ENCODE measurements at places on chromosomes 7 and 10. TPM values are rescaled to one million over a fixed set of nuclear protein-coding genes. Genes with fewer than 3 reads are reported as not detected.

DNA sequence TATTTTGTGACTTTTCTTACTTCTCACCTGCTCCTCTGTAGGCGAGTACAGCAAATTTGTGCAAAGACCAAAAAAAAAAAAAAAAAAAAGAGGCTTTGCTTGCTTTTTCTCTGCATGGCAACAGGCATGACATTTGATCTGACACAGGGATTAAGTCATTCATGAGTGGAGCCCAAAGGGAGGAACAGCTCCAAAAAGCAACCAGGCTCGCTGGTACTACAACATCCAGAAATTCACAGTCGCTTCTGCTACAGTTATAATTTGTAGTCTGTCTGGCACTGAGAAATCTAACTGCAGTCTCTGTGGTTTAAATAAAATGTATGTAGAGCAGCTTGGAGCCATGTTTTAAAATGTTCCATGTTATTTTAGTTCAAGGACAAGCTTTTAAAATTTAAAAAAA lies 31.7 kb downstream of the MKX start:
- no peak for DNase-seq

DNA sequence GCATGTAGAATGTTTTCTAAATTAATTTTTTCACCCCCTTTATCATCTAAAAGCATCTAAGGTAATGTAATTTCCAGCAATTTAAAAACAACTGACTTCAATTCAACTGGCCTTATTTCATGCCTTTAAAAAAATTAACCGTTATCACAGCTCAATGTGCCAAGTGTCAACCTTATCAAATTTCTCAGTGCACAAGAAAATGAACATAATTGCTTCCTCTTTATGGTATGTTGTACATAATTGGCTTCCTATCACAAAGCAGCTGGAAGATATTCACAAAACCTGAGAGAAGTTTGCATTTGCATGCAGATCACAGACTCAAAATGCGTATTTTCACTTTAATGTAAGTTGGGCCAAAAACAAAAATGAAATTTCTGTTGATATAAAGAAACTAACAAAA lies 966.4 kb downstream of the GRM8 start:
- no peak for DNase-seq

DNA sequence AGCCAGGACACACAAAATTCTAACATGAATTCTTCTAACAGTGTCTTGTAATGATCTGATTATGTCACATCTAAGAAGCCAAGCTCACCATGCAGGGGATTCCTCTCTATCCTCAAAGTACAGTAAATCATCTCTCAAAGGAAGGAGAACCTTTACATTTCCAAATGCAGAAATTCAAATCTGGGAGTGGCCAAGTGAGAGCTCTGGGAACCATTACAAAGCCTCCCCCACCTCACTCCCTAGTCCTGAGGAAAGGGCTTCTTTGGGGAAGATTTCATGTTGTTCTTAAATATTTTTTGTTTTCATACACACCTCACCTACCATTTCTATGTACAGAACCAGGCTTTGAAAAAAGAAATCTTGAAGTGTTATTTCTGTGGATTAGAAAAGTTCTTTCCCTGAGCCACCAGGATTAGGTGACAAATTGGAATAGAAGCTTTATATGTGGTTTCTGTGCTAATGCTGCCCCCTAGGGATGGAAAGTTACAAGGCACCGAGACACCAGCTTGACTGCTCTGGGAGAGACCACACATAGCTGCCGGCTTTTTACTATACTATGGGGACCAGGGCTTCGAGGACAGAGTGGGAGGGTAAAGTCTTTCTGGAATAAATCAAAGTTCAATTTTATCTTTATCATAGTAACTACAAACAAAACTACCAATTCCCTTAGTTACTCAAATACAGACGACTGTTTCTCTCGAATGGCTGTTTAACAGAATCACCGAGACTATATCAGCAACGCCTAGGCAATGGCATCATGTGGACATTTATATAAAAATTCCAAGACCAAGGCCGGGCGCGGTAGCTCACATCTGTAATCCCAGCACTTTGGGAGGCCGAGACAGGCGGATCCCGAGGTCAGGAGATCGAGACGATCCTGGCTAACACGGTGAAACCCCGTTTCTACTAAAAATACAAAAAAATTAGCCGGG lies 116.1 kb downstream of the RNF216 start:
- DNase-seq = peak; percentile 80

- DNase-seq = no peak
These were observed 247.4 kb downstream of the PTEN start for GRCh38 chr10:88110822-88111221.

GRCh38 chr10:31100115-31100601 lies 68.5 kb upstream of the ZNF438 start:
- no peak for DNase-seq

GRCh38 chr10:116848032-116848943 lies 1.0 kb upstream of the ENO4 start:
- DNase-seq = no peak

DNA sequence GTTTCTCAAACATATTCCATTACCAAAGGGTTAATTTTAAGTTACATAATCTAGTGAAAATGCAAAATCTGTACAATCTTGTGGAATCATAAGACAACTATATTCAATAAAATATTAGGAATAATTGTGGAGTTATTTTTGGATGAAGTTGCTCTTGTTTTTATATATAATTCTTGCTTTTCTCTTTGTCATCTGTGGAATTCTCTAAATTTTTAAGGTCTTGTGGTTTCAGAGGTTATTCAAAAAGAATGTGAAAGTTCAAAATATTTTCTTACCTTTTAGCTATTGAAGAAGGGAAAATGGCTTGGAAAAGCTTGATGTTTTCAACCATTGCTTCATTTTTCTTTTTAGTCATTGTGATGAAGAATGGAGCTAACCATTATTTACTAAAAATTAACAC lies 552.1 kb downstream of the TFEC start:
- DNase-seq = no peak

DNA sequence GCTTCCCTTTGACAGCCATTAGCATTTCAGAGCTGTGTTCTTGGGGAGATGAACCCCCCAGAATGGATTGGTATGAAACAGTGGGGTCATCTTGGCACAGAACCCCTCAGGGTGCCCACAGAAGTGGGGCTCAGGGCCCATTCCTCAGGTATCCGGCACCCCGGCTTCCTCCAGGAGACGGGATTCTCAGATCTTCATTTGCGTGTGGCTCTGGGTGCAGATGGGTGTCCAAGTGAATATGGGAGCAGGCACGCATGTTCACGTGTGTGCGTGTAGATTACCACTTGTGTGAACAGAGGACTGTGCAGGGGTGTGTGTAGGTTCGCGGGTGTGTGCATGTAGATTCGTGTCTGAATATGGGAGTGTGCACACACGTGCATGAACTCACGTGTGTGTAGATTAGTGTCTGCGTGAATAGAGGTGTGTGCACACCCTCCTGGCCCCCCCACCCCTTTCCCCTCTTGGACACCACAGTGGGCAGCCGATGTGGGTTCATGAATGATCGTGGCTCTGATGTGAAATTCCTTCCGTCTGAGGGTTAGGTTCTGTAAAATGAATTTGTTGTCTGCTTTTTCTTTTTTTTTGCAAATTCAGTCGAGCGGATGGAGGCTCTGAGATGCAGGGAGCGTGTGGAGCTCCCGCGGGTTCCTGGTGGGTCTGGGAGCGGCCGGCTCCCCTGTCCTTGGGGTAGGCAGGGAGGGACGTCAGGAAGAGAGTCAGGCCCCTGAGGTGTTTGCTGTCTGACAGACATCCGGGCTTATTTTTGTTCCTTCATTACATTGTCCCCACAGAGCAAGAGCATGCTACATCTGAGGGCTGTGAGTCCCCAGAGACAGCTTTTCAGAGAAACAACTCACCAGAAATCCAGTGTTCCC lies 7.4 kb downstream of the ELFN1 start:
- DNase-seq = no peak

DNA sequence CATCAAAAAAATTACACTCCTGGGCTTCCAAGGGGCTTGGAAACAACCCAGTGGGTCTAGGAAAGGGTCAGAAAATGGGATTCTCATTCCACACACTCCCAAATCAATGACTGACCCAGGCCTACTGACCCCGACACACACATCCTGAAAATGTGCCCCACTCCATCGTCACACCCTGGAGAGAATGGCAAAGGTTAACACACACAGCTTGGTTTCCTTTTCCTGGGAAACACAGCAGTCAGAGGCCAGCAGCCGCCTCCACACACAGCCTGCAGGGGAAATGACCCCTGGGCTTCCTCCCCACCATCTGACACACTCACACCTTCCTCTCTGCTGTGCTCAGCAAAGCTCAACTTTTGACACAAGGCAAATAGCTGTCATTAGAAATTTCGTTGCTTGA lies 42.9 kb downstream of the SH3PXD2A start:
- peak; percentile 49 for DNase-seq

The OPTN gene
- total RNA-seq = 36.3 TPM

The FUOM gene
- total RNA-seq = 8.9 TPM

The OPN1SW gene
- not detected for total RNA-seq

The MKX gene
- total RNA-seq = 0.80 TPM

The HERC4 gene
- 53.4 TPM for total RNA-seq

The HMX3 gene
- total RNA-seq = not detected

The SFTPA1 gene
- total RNA-seq = not detected

The LRRC4 gene
- 297 TPM for total RNA-seq

The GSTO2 gene
- total RNA-seq = 5.9 TPM

The UCN3 gene
- not detected for total RNA-seq
